D341Med (cell line): ENCODE measurements at places on chromosomes 7 and 10.

DNA sequence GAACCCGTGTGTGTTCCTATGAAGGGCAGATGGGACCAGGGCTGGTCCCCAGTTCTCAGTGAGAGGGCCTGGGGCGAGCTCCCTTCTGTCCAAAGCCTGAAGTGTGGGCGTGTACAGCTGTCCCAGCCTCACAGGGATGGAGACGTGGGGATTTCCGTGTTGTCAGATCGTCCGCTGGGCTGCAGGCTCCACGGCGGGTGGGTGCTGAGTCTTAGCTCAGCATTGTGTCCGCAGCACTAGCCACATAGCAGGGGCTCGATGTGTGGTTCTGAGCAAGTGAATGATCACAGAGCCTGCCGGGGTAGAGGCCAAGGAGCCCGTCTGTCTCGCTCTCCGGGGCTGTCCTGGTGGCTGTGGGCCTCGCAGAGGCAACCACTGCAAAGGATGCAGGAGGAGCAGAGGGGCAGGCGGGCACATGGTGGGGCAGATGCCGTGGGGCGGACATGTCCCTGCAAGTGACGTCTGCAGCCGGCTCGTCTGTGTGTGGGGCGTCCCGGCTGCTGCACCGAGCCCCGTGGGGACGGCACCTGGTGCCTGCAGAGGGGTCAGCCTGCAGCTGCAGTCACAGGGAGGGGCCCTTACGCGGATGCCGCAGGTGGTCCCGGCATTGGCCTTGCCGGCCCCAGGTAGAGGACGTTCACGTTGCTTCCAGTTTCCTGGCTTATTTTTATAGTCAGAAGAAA lies 30.9 kb downstream of the FAM20C start:
- DNase-seq = no peak

DNA sequence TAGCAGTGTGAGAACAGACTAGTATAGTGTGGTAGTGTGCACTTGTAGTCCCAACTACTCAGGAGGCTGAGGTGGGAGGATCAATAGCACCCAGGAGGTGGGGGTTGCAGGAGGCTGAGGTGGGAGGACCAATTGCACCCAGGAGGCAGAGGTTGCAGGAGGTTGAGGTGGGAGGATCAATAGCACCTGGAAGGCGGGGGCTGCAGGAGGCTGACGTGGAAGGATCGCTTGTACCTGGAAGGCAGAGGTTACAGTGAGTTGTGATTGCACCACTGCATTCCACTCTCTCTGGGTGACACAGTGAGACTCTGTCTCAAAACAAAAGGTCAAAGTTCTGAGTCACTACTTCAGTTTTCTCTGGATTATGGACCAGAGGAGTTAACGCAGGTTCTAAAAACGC lies 22.6 kb upstream of the DIP2C start:
- no peak for DNase-seq

DNA sequence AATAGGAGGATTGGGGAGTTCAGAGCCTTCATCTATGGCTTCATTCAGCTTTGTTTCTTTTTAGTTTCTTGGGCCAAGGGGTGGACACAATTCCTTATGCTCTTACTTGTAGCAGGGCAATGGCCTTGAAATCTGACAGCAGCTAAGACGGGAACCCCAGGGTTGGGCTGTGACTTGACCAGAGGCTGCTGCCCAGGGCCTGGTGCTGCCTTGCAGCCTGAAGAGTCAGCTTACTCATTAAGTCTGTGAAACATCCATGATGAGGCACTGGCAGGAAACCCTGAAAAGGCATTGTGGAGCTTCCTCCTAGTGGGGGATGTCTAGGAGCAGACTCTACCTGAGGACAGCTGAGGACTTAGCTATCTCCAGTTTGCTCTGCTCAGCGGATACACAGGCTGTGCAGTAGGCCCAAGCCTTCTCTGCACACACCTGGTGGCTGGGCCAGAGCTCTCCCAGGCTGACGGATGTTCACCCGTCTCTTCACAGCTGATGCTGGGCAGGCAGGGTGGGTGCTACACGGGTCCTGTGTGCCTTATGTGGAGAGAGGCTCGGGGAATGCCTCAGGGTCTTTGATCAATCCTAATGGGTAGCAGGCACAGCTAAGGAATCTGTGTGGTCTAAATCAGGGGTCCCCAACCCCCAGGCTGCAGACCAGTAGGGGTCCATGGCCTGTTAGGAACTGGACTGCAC lies 17.8 kb downstream of the CXCL12 start:
- DNase-seq = no peak

- DNase-seq = no peak
These were observed 73.1 kb downstream of the GTF2IRD1 start for GRCh38 chr7:74526780-74527179.

- DNase-seq = no peak
These were observed 2.3 kb downstream of the PPIA start for GRCh38 chr7:44798649-44799305.

GRCh38 chr7:74615933-74616780 lies 41.4 kb upstream of the GTF2I start:
- no peak for DNase-seq

- no peak for DNase-seq
These were observed 66.4 kb upstream of the IFRD1 start for GRCh38 chr7:112383671-112384417.

DNA sequence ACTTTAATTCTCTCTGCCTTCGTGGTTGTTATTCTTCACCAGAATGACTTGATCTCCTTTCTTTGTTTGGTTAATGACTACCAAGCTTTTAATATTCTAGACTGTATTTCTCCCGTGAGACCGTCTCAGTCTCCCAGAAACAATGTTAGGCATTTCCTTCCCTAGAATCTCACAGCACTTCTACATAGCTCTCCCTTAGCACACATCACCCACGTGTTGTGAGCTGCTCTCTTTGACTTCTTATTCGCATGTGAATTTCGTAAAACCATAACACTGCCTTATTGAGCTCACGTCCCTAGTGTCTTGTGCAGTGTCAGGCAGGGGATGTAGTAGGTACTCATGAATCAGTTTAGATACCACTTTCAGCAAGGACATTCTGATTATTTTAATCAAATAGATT lies 57.5 kb upstream of the MGAM2 start:
- no peak for DNase-seq

DNA sequence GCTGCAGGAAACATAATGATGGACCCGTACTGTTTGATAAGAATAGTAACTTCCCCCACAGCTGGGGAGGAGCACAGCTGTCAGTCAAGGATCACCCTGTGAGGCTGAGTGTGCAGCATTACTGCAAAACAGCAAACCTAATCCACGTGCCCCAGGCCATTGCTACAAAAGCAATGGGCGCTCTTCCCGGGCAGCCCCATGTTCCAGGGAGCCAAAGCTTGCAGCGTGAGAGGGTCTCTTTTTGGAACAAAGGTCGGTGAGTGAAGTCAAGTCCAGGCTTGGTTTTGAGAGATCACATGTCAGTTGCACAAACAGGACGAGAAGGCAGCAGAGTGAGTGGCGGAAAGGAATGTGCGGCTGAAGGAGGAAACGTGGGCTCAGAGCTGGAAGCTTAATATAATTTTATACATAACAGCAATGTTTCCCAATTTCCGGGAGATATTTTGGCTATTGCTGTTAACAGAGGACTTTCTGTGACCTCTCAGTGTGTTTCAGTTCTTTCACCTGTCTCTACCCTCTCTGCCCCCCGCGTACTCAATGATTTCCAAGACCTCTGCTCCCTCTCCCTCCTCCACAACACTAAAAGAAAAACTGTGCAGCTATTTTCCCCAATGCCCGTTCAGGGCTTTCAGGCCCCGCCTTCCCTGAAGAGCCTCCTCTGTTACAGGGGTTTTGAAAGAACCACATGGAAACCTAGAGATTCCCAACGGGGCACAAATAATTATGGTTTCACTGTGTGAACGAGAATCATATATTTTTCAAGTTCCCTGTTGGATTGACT lies 128.9 kb downstream of the MTPAP start:
- DNase-seq = no peak
